ENCODE measurements at places on chromosomes 1 and 21. TPM values are rescaled to one million over a fixed set of nuclear protein-coding genes. Genes with fewer than 3 reads are reported as not detected.

The FGGY gene
- polyA plus RNA-seq, result 6.1 TPM

The OR2T33 gene
- polyA plus RNA-seq, result not detected

The OR10K1 gene
- polyA plus RNA-seq, result not detected

The HSF2BP gene
- not detected for polyA plus RNA-seq

The EPHB2 gene
- 0.08 TPM for polyA plus RNA-seq

The OR2L5 gene
- polyA plus RNA-seq, result not detected

The OLIG2 gene
- not detected for polyA plus RNA-seq

The CDC42BPA gene
- polyA plus RNA-seq, result 0.74 TPM

The NR5A2 gene
- not detected for polyA plus RNA-seq

The LEFTY1 gene
- polyA plus RNA-seq, result not detected

The AVPR1B gene
- not detected for polyA plus RNA-seq

The AMY1C gene
- polyA plus RNA-seq, result not detected

The CFHR5 gene
- polyA plus RNA-seq, result not detected

The ADGRL2 gene
- not detected for polyA plus RNA-seq

The SH2D2A gene
- 0.31 TPM for polyA plus RNA-seq

The FCMR gene
- 1,550 TPM for polyA plus RNA-seq

The AMY1A gene
- polyA plus RNA-seq, result not detected

The DCDC2B gene
- polyA plus RNA-seq, result not detected
